GM12865 (cell line): ENCODE measurements at places on chromosomes 6 and 20.

DNA sequence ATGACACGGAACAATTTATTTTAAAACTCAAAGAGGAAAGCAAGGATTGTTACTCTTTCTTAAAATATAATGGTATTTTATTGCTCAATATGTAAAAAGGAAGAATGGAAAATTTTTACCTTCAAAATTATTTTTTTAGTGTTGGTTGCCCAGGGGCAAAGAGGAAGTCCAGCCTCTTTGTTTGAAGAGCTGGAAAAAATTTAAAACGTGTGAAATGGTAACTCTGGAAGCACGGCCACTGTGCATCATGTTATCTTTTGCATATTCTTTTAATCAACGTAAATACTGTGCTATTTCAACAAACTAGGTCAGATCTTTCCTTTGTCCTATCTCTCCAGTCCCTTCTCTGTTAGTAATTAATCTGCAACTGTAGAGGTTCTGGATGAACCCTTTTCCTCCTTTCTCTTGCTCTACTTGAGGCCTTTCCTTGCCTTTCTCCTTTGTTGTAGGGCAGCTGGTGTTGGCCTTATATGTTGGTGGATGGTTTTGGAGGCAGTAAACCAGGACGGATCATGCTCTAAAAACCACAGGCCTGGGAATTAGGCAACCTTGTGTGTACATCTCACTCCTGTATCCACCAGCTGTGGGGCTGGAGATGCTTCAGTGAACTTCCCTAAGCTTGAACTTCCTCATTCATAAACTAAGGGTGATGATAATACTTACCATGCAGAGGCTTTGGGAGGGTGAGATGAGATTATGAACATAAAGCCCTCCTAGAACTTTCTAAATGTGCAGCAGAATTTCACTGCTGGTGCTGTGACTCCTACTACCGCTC is 143.3 kb downstream of the PRL start:
- DNase-seq = peak; percentile 14

GRCh38 chr6:12482386-12483375 is 192.5 kb downstream of the EDN1 start:
- no peak for DNase-seq

- no peak for DNase-seq
These were observed 62.2 kb upstream of the NUP153 start for GRCh38 chr6:17768881-17769280.

DNA sequence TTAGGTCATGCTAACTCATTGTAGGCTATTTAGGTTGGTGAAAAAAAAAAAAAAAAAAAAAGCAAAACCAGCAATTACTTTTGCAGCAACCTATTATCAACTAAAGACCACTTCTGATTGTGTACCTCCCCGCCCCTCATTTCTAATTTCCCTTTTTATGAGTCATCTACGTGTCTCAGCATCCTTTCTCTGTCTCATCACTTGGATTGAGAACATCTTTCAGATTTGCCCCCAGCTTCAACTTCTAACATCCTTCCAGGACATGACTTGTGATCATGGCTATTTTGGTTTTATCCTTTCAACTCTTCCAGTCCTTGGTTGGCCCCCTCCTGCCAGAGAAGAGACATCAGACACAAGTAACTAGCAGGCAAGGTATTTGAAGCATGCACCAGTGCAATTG is 156.7 kb upstream of the CCN2 start:
- no peak for DNase-seq

DNA sequence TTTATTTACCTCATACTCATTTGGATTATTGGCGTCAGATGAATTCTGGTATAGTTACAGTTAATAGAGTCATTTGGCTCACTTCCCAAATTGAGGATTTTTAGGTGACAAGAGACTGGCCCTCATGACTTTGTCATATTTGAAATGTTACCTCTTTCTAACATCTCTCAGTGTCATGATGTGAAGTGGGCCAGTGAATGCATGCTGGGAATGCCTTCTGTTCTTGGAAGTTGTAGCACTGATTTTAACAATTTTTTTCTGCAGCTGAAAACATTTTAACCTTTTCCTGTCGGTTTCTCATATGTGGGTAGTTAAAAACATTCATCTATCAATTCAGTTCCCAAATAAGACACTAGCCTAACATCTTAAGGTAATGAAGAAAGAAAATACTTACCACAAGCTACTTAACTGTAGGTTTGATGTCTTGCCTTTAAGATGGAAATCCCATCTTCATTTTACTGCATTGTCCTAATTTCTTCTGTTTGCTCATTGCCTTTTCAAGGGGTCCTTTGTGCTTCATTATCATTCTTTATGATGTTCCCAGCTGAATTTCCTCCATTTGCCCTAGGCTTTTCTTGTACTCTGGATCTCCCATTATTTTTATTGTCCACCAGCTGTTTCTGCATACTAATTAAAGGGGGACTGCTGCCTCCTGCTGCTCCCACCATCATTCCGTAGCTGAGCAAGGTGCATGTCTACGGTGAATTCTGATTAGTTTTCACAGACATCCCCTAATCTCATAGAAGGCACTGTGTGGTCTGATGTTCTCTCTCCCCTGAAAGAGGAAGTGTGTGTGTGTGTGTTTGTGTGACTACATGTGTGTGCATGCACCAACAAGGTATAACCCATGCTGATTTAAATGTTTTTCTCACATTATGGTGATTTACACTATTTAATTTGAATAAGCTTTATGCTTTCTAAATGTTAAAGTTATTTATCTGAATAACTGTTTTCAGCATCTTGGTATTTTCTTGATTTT is 109.5 kb downstream of the B3GAT2 start:
- DNase-seq = no peak

DNA sequence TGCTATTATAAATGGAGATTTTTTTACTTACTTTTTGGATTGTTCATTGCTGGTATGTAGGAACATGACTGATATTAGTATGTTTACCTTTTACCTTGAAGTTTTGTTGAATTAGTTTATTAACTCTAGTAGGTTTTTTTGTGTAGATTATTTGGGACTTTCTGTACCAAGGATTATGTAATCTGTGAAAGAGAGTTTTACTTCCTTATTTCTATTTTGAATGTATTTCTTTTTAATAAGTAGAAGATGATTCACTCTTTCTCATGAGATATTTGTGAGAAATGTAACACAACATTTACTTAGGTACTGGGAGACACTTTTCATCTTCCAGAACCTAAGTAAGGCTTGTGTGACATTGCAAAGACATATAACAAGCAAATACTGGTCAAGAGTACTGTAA is 473.9 kb upstream of the HS3ST5 start:
- no peak for DNase-seq

GRCh38 chr6:46207174-46207573 is 36.4 kb upstream of the ENPP5 start:
- no peak for DNase-seq

DNA sequence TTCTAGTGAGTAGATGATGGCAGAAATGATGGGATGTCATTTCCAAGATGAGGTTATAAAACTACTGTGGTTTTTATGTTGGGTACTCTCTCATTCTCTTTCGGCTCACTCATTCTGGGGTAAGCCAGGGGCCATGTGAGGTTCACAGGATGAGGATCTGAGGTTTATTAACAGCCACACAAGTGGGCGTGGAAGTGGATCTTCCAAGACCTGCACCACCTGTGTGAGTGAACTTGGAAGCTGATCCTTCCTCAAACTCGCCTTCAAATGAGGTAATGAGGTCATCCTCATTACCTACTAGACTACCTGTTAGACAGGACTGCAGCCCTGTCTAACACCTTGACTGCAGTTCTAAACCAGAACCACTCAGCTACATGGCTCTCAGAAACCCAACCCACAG is 45.1 kb upstream of the TAGAP start:
- no peak for DNase-seq

GRCh38 chr6:29938746-29939508 is 3.4 kb upstream of the HLA-A start:
- DNase-seq = no peak

DNA sequence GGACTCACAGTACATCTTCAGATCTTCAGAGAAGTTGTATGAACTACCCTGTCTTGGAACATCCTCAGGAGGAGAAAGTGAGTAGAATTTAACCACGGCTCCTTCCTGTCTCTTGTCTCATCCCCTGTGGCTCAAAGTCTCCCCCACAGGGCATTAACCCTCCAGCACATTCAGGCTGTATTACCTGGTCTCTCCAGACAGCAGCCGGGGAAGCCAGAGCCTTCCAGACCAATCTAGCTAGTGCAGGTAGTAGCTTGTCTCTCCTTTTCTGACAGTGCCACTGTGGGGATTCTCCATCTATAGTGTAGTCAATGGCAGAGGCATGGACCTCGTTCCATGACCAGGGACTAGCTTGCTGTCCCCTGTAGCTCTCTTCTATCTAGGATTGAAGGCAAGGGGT is 16.9 kb upstream of the ELMO2 start:
- no peak for DNase-seq

DNA sequence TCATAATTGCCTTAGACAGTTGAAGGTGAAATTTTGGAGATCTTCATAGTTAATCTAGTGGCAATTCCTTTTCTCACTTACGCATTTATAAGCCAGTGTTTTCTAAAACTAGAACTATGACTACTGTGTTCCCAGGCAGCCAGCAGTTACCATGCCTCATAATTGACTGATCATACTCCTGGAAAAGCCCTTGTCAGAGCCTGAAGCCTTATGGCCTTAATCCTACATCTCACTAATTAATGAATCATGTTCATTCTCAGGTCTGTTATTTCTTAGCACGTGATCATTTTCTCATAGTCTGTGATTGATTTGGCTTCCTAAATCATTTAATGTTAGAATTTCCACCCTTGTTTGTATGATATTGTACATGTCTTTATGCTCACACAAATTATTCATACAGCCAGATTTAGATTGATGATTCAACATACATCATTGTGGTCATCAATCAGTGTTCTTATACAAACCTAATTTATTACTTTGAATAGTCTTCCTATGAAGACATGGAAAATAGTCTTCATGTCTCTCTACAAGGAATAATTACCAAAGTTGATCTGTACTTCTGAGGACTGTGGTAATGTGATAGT is 132.6 kb upstream of the ASCC3 start:
- no peak for DNase-seq

DNA sequence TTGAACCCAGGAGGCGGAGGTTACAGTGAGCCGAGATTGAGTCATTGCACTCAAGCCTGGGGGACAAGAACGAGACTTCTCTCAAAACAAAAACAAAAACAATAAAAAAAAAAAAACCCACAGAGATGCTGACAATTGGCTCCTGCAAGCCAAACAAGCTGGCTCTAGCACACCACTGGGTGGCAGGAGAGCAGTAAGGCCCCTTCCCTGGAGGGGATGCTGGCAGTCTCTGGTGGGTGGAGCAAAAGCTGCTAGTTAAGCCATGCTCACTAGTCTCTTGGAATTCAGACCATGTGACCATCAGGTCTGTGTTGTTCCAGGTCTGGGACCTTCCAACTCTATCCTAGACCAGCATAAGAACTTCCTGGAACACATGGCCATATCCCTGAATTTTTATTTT is 18.9 kb upstream of the DSN1 start:
- peak; percentile 70 for DNase-seq

DNA sequence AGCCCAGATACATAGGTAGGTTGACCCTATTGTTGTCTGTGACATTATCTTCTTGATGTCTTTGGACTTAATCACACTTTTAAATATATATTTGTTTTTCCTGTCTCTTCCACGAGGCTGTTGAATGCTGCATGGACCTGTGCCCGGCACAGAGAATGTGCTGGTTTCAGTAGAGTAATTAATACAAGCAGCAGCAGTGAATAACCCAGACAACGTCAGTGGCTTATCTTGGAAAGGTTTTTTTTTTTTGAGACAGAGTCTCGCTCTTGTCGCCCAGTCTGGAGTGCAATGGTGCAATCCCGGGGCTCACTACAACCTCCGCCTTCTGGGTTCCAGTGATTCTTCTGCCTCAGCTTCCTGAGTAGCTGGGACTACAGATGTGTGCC is 108.2 kb downstream of the CDH26 start:
- no peak for DNase-seq

DNA sequence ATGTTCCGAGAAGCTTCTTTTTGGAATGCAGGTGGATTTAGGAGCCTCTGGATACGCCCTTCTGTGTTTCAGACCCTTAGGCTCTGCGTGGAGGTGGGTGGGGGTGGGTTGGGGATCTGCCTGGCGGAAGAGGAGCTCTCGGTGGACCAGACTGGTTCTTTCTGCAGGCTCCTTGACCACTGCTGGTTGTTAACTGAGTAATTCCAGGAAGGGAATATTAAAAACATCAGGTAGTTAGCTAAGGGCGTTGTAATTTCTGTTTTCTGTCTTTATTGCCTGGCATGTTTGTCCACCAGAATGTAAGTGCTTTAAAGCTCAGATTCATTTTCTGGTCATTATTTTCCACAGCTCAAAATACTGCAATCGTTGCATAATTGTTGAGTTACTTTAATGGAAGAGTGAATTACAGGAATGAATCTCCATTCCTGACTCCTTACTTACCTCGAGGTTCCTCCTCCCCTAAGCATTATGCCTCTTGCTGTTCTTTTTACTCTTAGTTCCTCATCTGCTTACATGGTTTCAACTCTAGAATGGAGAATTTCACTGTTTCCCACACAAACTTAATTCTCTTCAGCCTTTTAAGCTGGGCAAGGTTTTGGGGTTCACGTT is 5.9 kb downstream of the CDYL start:
- no peak for DNase-seq

DNA sequence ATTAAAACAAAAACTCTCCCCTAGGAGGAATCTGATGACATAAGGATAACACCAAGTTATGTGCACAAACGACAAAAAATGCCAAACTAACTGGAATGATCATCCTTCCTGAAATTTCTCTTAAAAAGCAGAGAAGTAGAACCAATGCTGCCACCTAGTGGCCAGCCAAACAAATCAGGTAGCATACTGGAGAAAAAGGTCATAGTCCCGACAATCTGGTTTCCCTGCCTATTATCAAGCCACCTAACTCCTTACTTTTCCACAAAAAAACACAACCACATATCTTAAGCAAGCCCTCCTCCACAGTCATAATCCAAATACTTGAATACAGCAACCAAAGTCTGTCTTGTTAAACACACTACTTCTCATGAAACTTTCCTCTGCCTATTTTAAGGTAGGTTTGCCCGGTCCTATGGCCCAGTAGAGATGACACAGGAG is 5.3 kb downstream of the OARD1 start:
- peak; percentile 82 for DNase-seq

GRCh38 chr6:121008553-121008952 is 325.7 kb downstream of the TBC1D32 start:
- DNase-seq = no peak

DNA sequence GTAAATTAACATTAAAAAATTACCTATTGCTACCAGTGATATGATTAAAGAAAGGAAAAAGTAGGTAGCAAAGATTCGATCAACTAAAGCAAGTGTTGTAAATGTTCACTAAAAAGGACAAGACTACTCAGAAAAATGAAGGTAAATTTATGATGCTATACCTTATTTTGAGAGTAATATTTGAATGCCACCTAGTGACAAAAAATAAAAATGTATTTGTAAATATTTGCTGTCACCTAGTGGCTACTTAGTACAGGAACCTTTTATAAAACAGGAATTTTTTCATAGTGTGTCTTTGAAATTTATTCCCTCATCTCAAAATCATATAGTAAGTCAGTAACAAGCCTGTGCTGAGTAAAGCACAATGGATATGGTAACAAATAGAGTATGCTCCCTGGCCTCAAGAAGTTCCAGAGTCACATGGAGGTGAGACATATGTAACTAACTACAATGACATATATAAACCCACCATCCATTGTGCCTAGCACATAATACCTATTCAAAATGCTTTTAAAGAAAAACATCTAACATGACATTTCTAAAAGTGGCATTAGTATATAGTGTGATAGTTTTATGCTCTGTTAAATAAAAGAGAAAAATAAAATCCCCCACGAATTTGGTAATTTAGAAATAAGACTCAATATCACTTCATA is 193.1 kb upstream of the SIM1 start:
- peak; percentile 18 for DNase-seq
